T-helper 17 cell (primary cell): ENCODE measurements at places on chromosomes 6 and 20.

DNA sequence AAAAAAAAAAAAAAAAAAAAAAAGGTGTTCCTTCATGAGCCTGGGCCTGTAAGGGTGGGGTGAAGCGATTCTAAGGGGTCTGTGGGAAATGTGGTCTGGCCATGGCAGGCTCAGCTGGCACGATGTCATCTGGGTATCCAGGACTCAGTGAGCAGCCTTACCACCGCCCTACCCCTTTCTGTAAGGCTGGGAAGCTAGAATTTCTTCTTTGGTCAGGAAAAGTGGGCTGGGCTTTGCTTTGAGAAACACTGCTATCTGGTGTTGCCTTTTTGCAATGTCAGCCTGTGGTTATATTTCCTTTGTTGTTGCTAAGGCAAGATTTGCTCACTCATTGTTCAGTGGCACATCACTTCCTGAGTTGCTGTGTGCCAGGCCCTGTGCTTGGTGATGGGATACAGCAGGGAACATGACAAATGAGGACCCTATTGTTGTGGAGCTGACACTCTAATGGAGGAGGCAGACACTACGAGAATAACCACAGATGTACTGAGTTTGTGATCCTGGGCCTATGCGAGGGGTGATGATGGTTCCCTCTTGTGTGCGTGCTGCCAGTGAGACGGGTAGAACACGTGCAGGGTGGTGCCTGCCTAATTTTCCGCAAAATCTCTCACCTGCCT lies 45.9 kb upstream of the ZNFX1 start:
- DNase-seq, result no peak

GRCh38 chr6:56714982-56715456 lies 72.3 kb upstream of the DST start:
- no peak for DNase-seq

DNA sequence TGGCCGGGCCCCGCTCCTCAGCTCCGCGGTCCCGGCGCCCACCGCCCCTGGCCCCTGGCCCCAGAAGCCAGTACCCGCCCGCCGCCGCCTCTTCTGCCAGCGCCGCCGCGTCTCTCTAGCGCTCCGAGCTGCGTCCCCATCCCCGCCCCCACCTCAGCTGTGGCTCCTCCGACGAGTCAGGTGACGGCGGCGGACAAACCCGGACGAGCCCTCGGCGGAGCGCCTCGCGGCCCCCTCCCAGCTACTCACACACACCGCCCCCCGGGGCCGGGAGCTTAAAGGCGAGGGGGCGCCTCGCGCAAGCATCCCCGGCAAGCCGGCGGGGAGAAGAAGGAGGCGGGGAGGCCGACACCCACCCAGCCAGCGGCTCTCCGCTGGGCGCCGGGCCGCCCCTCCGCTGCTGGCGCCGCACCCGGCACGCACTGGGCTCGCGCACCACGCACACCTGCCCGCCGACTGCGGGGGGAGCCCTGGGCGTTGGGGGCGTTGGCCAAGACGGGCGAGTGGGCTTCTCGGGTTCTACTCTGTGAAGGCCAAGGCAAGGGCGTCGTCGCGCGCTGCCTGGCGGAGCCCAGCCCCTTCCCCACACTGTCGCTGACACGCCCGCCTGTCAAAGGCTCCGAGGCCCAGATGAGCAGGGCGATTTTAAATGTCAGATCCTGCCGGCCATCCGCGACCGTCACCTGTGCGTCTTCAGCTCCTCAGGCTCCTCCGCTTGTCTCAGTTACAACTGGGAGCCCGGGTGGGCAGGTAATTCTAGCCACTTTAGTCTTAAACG lies at the start of gene SNAP91:
SNAP91 (minus strand) TSS at position 132 of the 778 bp plus-strand sequence. CDS start 1,174 bp downstream, outside the sequence.
- DNase-seq, result no peak

- DNase-seq, result no peak
Observed at GRCh38 chr6:12112540-12113189, 100.6 kb downstream of the HIVEP1 start.

DNA sequence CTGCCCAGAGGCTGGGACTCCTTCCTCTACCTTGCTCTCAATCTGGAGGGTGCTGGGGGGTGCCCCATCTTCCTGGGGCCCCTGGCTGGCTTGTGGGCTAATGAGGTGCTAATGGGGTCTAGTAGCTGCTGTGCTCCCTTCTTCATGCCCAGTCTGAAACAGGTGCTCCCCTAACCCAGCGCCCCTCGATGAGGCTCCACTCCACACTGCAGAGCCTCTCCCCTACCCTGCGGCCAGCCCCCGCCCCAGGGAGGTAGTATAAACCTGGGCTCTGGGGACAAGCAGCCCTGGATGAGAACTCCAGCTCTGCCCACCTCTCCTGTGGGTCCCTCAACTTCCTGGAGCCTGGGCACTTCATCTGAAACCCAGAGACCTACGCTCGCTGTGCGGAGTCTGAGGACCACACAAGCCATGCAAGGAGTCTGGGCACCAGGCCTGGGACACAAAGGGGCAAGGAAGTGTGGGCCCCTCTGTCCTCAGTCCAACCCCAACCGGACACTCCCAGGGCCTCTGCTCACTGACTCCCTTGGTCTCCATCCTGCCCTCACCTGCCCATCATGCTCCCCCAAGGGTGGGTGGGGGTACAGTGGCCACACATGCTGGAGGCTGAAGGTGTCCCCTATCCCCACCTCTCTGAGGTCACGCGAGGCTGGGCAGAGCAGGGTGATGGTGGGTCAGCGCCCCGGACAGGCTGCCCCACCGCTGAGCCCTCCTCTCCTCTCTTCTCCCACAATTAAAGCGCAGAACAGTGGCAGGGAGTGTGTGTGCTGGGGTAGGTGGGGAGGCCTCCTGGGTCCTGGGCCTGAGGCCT lies 6.1 kb downstream of the RPL10A start:
- no peak for DNase-seq

DNA sequence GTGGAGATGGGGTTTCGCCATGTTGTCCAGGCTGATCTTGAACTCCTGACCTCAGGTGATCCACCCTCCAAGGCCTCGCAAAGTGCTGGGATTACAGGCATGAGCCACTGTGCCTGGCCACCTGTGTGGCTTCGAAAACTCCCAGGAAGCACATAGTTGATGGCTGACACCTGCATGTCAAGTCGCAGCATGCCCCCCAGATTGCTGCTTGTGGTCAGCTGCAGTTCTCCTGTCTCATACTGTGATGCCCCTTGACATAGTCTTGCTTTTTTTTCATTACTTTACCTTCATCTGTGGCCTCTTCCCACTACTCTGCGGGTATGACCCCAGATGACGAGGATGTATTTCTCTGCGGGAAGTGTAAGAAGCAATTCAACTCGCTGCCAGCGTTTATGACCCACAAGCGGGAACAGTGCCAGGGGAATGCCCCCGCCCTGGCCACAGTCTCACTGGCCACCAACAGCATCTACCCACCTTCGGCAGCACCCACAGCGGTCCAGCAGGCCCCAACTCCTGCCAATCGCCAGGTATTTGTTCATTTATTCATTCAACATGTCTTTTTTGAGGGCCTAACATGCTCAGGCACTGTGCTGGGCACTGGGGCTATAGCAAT lies 13.1 kb downstream of the ZNF341 start:
- no peak for DNase-seq

- DNase-seq, result no peak
Observed at GRCh38 chr6:111810294-111811131, 62.7 kb downstream of the FYN start.

GRCh38 chr6:105274678-105275077 lies 94.9 kb upstream of the POPDC3 start:
- no peak for DNase-seq

- no peak for DNase-seq
Observed at GRCh38 chr20:44830995-44831394, 20.6 kb upstream of the RIMS4 start.

GRCh38 chr20:9510911-9511310 lies 3.5 kb upstream of the LAMP5 start:
- DNase-seq, result no peak
